ENCODE measurements at places on chromosomes 3 and 15.
A peak's percentile ranks its signal among the peaks of the same experiment; 100 is the strongest.

DNA sequence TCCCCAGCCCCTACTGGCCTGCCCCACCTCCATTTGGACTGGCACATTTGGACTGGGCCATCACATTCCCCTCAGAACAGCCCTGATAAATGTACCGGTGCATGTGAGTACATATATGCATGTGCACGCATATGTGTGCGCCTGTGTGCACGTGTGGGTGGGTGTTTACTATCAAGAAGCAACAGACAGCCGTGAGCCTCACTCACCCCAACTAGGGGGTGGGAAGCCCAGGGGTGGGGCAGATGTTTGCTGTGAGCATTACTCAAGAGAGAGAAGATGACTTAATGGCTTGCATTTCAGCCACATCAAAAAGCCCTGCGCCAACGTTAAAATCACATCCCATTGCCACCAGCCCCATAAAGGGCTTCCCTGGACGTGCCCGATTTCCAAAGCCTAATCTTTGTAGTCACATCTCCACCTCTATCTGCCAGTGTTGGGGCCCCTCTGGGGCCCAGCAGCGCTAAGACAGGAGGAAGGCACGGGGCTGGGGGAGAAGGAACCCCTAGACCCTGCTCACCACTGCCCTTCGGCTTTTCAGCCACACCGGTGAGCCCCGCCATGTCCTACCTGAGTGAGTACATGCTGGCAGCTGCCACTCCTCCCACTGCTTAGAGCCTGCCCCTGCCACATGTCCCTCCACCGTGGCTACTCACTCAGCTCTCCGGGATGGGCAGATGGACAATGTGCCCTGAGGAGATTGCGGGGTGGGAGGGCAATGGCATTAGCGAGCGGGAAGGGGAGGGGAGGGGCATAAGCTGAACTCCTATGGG, 10.9 kb downstream of the ITIH3 start:
- no peak for DNase-seq

GRCh38 chr3:177810162-177810623, 612.9 kb upstream of the TBL1XR1 start:
- DNase-seq, result peak; percentile 92

DNA sequence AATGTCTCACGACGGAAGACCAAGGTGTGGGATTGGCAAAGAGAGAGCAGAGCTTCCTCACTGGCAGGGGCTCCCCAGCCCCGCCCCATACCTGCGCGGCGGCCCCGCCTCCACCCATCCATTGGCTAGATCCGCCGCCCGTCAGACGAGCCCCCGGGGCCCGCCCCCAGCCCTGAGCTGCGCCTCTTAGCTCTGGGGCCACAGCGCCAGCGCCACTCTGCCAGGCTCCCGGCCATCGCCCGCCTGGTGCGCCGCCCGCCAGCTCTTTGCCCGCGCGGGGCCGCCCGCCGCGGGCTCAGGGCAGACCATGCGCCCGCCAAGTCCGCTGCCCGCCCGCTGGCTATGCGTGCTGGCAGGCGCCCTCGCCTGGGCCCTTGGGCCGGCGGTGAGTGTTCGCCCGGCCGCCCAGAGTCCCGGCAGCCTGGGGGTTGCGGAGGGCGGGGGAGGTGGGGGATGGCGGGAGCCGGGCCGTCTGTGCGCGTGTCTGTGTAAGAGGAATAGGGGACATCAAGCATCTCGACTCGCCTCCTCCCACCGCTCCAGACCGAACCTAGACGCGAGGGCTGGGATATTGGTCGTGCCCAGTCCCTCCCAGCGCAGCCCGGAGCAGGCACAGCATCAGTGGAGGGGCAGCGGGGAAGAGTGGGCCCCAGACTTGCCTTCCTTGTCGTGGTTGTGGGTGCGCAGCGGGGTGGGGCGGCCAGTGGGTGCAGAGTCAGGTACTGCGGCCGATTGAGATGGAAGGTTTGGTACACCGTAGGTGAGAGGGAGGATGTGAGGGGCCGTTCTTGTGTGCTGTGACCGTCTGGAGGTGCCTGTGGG, at the start of gene VIPR1:
Gene VIPR1, plus strand, starts transcription at position 215 of the 822 bp plus-strand sequence. Its CDS starts 93 bp downstream, at position 308.
- peak; percentile 51 for DNase-seq

GRCh38 chr15:32121384-32121695, 91.0 kb downstream of the CHRNA7 start:
- no peak for DNase-seq

- no peak for DNase-seq
Measured at GRCh38 chr3:76479161-76479650, 560.7 kb upstream of the ROBO2 start.

DNA sequence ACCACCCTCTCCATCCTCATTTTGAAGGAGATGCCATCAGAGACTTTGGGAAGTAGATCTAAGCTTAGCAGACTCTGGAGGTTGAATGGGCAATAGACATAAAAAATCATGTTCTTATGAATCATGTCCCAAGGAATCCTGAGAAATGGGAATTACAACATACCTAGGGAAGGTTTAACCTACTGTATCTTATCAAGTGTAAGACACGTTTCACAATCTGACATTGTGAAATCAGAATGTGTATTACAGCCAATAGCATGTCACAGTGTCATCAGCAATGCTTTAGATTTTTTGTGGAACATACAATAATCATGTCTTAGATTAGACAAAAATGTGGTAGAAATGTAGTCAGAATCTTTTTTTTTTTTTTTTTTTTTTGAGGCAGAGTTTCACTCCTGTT, 332.4 kb upstream of the TLE3 start:
- DNase-seq, result peak; percentile 38

- DNase-seq, result no peak
Measured at GRCh38 chr3:140929446-140929845, 12.2 kb upstream of the SLC25A36 start.

DNA sequence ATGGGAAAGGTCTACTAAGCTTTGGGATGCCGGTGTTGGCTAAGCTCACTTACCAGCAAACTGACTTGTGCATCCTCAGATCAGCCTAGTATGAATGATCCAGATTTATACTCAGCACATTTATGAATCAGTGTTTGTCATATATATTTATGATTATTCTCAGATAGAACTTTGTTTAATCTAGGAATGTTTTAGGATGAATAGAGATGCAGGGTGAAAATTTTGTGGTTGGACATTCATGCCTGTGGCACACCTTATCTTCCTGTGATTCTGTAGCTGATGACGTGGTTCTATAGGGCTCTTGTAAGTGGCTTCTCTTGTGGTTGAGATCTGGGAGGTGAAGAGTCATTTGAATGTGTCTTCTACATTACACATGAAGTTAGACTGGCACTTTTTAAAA, 11.4 kb downstream of the CDIN1 start:
- DNase-seq, result peak; percentile 87

DNA sequence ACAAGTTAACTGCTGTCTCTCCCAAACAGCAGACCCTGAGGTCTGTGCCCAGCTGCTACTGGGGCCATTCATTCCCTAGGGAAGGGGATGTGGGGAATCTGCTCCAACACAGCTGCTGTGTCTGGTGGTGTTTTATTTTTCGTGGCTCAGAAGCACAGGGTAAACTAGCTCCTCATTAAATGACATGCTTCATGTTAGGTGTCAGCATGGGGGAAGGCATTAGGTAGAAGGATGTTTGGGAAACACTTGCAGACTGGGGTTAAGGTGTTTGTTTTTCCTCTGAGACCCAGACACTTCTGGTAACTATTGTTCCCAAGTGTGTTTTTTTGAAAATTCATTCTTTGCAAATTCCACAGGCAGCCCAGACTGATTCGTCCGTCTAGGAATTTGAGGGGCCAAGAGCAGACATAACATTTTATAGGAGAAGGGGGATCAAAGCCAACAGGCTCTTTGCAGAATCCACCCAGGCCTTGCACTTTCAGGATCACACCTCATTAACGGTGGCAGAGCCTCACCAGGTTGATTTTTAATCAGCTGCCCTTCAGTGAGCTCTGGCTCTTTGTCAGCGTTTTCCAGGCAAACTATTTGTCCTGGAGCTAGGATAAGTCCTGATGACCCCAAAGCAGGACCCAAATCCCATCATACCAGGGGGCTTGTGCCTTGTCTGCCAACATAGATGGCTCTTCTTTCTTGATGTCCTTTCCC, 65.4 kb upstream of the ITGA11 start:
- no peak for DNase-seq

DNA sequence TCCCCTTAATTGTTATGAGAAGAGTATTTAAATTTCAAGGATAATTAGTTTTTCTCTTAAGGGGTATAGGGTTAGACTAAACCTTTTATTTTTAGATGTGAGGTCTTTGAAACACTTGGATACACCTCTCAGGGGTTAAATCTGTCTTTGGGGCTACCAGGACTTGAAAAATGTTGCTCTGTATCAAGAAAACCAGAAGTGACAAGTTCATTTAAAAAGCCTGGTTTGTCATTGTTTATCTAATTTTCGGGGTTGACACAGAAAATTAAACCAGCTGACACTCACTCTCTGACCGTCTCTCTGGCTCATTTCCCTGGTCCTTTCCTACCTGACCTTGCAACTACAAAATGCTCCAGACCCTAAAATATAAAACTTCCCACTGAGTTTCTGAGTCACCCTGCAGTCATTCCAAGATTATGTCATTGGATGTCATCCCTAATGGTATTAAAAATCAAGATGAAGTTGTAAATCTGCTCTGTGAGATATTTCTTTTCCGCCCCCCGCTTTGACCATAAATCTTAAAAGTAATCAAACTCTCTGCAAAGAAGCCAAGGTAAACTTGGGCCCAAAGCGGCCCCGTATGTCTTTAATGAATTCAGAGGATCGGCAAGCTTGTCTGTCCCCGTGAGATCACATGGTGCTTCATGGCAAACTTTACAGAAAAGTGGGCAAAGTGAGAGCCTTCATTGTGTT, 32.9 kb upstream of the SKOR1 start:
- peak; percentile 19 for DNase-seq

GRCh38 chr3:193295985-193296384, 55.0 kb downstream of the PLAAT1 start:
- no peak for DNase-seq

GRCh38 chr3:176995946-176996345, 201.3 kb downstream of the TBL1XR1 start:
- DNase-seq, result no peak

Data from EL (cell line).